ENCODE measurements at places on chromosomes 7 and 10. TPM values are rescaled to one million over a fixed set of nuclear protein-coding genes. Genes with fewer than 3 reads are reported as not detected.

DNA sequence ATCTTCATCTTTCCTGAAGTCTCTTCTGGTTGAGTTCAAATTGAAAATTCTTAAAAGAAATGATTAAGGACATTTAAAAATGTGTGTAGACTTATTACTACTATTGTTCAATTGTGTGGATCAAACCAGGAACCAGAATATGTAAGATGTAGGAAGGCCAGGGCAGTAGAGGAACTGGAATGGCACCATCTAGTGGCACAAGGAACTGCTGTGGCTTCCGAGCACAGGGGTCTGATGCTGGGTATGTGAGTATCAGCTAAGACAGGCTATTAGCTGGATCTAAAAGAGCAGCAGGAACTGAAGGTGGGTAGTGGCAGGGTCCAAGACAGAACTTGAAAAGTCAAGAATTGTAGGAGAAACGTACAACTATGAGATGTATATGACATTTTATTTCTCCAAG is 247.3 kb downstream of the SEMA3A start:
- no peak for DNase-seq
- no peaks in the 10 kb centered on the region for H3K36me3 ChIP-seq
- H3K27me3 ChIP-seq = no peaks in the 10 kb centered on the region
- no peak overlapping the region for H3K27ac ChIP-seq
- H3K4me3 ChIP-seq = no peak overlapping the region

DNA sequence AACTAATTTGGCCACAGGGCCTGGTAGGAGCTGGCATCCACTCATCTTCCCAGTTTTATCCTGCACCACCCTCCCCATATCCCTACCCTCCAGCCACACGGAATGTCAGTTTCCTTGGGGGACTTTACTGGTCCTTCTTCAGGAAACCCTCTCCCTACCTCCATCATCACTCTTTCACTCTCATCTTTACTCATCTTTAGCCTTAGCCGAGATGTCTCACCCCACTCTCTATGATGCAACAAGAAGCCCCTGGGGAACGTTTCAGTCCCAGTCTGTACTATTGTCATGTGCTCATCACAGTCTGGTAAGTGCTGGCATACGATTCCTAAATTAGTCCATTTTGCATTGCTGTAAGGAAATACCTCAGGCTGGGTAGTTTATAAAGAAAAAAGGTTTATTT is 34.9 kb upstream of the TMEM248 start:
- H3K4me1 ChIP-seq = no peaks in the 10 kb centered on the region
- H3K4me3 ChIP-seq = no peak overlapping the region
- H3K27ac ChIP-seq = no peak overlapping the region
- no peaks in the 10 kb centered on the region for H3K36me3 ChIP-seq

GRCh38 chr7:27361522-27361921 is 118.9 kb downstream of the EVX1 start:
- H3K4me1 ChIP-seq = peaks cover 4% of the 10 kb centered on the region
- no peaks in the 10 kb centered on the region for H3K27me3 ChIP-seq
- DNase-seq = no peak
- no peak overlapping the region for H3K4me3 ChIP-seq

Gene RAB19
- not detected for total RNA-seq

Gene SYT15
- 3.0 TPM for total RNA-seq

Gene THAP5
- 55.6 TPM for total RNA-seq

Gene STEAP1B
- 1.2 TPM for total RNA-seq

Gene INSIG1
- total RNA-seq = 23.5 TPM
